Forelimb muscle (tissue), 1 donor: ENCODE measurements at places on chromosomes 7 and 10. TPM values are rescaled to one million over a fixed set of nuclear protein-coding genes. Genes with fewer than 3 reads are reported as not detected.
A peak's percentile ranks its signal among the peaks of the same experiment; 100 is the strongest.

Gene ZNF655
- polyA plus RNA-seq = 46.1 TPM

- DNase-seq = no peak
These were observed 358.4 kb downstream of the SH2D4B start for GRCh38 chr10:80896076-80896475.

DNA sequence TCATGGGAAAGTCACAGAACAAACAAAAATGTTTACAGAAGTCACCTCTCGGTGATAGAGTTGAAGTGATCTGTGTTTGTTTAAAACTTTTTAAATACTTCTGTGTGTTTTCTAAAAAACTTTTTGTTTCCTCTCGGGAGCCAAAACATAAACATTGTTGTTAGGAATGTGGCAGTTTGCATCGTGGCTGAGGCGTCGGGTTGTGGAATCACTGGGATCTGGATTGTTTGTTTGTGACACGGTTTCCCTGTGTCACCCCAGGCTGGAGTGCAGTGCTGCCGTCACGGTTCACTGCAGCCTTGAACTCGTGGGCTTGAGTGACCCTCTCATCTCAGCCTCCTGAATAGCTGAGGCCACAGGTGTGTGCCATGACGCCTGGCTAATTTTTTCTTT, 29.0 kb upstream of the SUN1 start:
- no peak for DNase-seq

GRCh38 chr10:102629661-102630614, 14.3 kb upstream of the TRIM8 start:
- no peak for DNase-seq

GRCh38 chr7:95056901-95057300, 149.5 kb downstream of the PPP1R9A start:
- DNase-seq = peak; percentile 76

- no peak for DNase-seq
These were observed 197.6 kb upstream of the INHBA start for GRCh38 chr7:41900532-41900931.

DNA sequence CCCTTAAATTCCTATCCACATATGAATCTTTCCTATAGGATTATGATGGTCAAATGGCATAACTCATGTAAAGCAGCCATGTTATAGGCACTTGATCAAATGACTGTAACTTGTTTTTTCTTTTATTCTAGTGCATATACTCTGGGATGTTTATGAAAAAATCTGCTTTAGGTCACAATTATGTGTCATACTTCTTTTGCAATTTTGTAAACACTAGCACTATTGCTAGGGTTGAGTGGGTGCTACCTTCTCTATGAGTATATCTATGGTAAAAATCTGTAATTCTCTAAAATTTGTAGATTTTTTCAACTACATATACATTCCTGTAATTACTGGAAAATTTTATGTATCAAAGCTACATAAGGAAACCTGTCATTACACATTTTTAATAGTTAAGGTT, 50.0 kb downstream of the HGF start:
- no peak for DNase-seq
